Mesenteric fat pad (tissue), 1 donor: ENCODE measurements at places on chromosomes 1 and 21. TPM values are rescaled to one million over a fixed set of nuclear protein-coding genes. Genes with fewer than 3 reads are reported as not detected.

Gene IVL
- not detected for total RNA-seq

Gene SPRR2G
- not detected for total RNA-seq

Gene WNT2B
- 3.9 TPM for total RNA-seq

Gene AMY1B
- total RNA-seq, result not detected

Gene HRNR
- total RNA-seq, result not detected

Gene CDCA8
- 0.35 TPM for total RNA-seq

Gene DDOST
- total RNA-seq, result 133 TPM

Gene CSMD2
- total RNA-seq, result 1.3 TPM

Gene NSUN4
- total RNA-seq, result 28.1 TPM

Gene DPH2
- total RNA-seq, result 23.2 TPM

Gene DNAJC8
- total RNA-seq, result 70.7 TPM

Gene S100A4
- total RNA-seq, result 512 TPM

Gene DNASE2B
- total RNA-seq, result 0.39 TPM

Gene CD160
- total RNA-seq, result not detected

Gene CATSPER4
- not detected for total RNA-seq

Gene IFNLR1
- 0.22 TPM for total RNA-seq

Gene FLVCR1
- total RNA-seq, result 6.7 TPM

Gene ZNF593OS
- not detected for total RNA-seq

Gene MCOLN3
- 3.8 TPM for total RNA-seq

Gene C21orf91
- total RNA-seq, result 12.6 TPM

Gene EPHA2
- total RNA-seq, result 17.6 TPM

Gene CBR1
- 46.7 TPM for total RNA-seq

Gene PAQR6
- total RNA-seq, result 1.4 TPM

Gene COL9A2
- total RNA-seq, result 0.48 TPM

Gene SLC16A4
- 7.2 TPM for total RNA-seq

Gene PRKACB
- 38.1 TPM for total RNA-seq

Gene F3
- total RNA-seq, result 418 TPM
